ENCODE measurements at places on chromosomes 13 and 19.
A peak's percentile ranks its signal among the peaks of the same experiment; 100 is the strongest.

- no peak for DNase-seq
Observed at GRCh38 chr13:49400755-49401659, 42.9 kb downstream of the CAB39L start.

DNA sequence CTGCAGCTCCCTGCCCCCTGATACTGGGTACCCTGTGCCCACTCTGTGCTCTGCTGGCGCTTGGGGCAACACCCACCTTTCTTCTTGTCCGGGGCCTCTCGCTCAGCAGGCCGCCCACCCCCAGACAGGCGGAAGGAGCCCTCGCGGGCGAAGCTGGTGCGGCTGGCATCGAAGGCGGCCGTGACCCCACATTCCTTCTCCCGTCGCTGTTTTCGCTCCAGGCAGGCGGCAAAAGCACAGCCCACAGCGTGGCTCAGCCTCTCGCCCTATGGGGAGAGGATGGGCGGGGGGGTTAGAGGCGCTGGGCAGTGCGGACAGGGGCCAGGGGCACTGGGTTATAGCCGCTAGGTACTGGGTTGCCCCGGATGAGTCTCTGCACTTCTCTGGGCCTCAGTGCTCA, 13.3 kb downstream of the NUMBL start:
- no peak for DNase-seq

GRCh38 chr13:75770592-75771011, 134.5 kb downstream of the LMO7 start:
- no peak for DNase-seq

- DNase-seq = no peak
Observed at GRCh38 chr19:15252398-15253018, 20.3 kb upstream of the EPHX3 start.

GRCh38 chr19:6551607-6552450, 21.0 kb downstream of the TNFSF9 start:
- no peak for DNase-seq

DNA sequence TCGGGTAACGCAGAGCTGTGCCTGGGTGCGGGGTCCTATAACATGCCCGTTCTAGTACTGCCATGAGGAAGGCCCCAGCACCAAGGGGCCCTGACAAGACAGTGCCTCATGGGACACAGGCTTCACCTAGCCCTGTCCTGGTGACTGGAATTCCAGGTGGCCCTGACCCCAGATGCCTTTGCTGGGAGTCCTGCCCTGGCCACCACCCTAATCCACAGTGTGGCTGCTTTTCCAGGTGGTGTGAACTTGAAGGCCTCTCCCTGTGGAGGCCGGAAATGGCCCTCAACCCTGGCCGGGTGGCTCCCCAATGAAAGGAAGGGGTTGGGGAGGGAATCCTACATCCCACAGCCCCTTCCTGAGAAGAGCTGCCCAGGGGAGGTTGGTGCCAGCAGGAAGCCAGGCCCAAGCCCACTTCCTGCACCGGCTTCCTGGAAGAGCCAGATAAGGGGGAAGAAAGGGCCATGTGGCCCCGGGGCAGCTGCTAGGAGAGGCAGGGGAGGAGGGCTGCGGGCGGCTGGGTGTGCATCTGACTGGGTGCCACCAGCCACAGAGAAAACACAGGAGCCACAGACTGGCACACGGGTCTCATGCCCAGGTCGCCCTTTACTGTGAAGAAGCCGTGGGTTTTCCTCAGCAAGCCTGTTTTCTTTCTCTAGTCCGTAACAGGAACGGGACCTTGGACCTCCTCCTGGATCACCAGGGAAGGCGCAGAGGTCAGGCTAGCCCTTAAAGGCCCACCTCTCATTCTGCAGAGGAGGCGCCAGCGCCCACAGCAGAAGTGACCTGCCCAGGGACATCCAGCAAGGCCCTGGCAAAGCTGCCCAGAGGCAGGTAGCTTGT, 4.7 kb downstream of the LSM4 start:
- no peak for DNase-seq

DNA sequence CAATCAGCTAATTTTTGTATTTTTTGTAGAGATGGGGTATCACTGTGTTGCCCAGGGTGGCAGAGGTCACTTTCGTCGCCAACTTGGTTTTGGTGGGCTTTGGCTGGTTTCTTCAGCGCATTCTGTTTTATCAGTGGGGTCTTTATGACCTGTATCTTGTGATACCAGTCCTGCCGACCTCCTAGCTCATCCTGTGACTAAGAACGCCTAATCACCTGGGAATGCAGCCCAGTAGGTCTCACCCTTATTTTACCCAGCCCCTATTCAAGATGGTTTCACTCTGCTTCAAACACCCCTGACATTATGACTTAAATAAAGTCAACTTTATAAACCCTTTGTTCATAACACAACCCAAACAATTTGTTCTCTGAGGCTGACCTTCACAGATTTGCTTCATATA, 3.0 kb upstream of the ZNF878 start:
- DNase-seq = no peak

DNA sequence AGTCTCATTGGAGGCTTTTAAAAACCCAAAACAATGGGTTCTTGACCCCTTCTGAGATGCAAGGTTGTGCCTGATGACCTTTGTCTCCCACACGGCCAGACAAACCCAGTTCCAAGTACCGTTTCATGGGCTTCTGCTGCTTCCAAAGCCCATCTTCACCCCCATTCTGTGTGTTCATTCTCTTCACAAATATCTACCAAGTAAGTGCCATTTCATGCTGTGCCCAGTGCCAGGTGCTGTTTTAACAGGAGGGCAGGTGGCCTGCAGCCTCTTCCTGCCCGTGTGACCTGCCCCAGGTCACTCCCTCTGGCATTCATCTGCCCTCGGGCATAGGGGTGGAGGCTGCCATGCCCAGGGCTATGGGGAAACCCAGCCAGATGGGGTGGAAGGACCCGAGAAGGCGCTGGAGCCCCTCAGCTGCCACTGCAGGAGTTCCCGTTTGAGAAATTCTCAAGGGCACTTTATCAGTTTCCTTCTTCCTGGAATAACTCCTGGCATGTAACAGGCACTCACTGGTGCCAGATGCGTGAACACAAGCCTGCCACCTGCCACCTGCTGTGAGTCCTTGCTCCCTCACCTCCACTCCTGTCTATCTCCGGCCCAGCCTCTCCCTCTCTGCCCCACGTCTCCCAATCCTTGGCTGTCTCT, 12.5 kb downstream of the CAPN12 start:
- peak; percentile 80 for DNase-seq

DNA sequence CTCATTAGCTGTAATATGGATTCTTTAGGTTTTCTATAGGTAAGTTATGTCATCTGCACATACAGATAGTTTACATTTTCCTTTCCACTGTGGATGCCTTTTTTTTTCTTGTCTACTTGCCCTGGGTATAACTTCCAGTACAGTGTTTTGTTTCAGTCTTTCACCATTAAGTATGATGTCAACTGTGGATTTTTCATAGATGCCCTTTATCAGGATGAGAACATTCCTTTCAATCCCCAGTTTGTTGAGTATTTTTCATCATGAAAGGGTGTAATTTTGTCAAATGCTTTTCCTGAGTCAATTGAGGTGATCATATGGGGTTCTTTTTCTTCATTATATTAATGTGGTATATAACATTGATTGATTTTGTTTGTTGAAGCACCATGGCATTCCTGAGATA, 43.6 kb upstream of the SACS start:
- no peak for DNase-seq

GRCh38 chr13:63081400-63082014, 1665.9 kb upstream of the PCDH20 start:
- DNase-seq = no peak

GRCh38 chr13:33494596-33495204, 209.1 kb upstream of the STARD13 start:
- no peak for DNase-seq

GRCh38 chr13:65499256-65499655, 1730.9 kb downstream of the PCDH9 start:
- no peak for DNase-seq

DNA sequence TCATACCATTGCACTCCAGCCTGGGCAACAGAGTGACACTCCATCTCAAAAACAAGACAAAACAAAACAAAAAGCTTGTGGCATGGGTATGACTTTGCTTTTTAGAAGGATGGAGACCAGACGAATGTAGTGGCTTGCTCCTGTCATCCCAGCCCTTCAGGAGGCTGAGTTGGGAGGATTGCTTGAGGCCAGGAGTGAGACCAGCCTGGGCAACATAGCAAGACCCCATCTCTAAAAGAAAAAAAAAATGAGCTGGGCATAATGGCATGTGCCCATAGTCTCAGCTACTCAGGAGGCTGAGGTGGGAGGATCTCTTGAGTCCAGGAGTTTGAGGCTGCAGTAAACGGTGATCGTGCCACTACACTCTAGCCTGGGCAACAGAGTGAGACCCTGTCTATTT, 16.4 kb upstream of the SELENOW start:
- DNase-seq = no peak

- DNase-seq = no peak
Observed at GRCh38 chr19:46615966-46616365, 8.9 kb downstream of the PTGIR start.

GRCh38 chr19:7852851-7853769, 21.1 kb downstream of the PRR36 start:
- DNase-seq = peak; percentile 92

GRCh38 chr19:22332924-22333323, 46.7 kb downstream of the ZNF729 start:
- DNase-seq = no peak

GRCh38 chr13:79455331-79455730, 25.6 kb upstream of the NDFIP2 start:
- no peak for DNase-seq

DNA sequence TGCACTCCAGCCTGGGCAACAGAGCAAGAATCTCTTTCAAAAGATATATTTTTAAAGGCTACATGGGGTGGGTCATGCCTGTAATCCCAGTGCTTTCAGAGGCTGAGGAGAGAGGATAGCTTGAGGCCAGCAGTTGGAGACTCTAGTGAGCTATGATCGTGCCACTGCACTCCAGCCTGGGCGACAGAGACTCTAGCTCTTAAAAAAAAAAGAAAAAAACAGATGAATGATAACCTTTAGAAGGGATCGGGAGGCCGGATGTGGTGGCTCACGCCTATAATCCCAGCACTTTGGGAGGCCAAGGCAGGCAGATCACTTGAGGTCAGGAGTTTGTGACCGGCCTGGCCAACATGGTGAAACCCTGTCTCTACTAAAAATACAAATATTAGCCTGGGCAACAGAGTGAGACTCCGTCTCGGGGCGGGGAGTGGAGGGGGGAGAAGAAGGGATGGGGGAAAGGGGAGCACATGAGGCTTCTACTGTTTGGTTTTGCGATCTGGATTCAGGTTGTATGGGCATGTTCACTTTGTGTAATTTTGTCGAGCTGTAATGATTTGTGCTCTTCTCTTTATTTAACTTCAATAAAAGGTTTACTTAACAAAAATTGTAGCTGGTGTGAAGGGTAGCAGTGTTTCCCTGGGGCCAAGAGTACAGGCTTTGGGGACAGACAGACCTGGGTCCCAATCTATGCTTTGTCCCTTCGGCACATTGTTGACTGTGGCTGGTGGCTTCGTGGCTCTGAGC, 1.1 kb upstream of the PSMC4 start:
- no peak for DNase-seq

DNA sequence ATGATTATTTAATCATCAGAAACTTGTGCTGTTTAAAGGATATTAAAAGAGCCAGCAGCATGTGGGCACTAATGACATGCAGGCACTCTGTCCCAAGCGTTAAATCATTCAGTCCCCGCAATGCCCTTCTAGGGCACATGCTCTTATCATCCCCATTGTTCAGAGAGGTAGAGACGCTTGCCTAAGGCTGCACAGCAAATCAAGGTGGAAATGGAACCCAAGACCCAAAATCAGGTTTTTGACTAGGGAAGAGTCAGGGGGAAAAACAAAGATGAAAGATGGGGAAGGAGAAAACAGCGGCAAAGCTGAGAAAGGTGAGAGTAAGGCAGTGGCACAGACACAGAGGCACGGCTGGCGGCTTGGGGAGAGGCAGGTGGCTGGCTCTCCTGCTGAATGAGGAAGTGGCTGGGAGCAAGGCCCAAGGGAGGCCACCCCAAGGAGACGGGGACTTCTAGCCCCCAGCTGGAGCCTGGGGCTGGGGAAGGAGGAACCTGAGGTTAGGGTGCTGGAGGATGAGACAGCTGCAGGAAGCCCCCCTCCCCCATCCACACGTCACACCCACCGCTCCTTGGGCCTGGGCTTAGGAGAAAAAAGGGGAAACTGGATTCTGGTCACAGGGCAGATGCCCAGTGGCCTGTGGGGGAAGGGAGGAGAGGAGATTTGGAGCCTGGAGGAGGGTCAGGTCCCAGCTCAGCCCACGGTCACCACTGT, 1.0 kb upstream of the TYROBP start:
- peak; percentile 92 for DNase-seq

DNA sequence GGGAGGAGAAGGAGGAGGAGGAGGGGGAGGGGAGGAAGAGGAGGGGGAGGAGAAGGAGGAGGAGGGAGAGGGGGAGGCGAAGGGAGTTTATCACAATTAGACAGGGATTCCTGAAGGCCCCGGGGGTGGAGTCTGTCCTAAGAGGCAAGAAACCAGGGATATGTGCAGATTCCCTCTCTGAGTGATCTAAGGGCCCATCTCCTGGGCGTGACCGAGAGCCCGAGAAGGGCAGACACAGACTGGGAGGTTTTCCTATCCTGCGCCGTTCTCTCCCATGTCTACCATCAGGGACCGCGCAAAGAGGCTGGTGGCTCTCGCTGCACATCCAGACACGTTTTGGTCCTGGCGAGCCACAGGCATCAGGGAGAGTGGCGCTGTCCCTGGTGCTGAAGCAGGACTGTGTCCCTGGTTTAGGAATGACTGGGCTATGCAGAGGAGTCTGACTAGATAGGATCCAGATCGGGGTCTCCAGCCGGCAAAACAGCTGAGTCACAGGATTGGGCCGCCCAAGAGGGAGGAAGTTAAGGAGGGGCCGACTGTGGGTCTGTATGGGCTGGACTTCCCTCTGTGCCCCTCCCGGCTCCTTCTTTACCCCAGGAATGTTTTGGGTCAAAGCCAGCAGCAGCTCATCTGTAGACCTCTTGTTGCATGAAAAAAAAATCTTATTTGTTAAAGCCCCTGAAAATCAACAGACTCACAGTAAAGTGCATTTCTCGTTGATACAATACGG, 17.9 kb upstream of the ZNF175 start:
- peak; percentile 82 for DNase-seq

DNA sequence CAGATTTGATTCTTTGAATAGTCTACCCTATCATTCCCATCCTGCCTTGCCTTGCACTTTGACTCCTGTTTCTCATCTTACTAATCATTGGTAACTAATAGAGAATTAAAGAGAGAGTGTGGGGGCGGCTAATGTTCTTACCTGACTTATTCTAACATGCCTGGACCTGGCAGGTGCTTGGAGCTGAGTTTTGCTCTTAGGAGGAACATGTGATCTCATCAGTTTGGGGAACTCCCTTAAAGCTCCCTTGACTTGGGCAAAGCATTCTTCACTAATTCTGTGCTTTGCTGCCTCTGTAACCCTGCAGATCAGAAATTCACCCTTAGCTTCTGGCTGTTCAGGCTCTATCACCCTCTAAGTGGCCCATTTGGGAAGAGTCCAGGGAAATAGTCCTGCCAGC, 861.1 kb downstream of the GPC5 start:
- DNase-seq = no peak

Data from upper lobe of right lung (tissue), 1 donor.